ENCODE measurements at places on chromosomes 12 and 14. TPM values are rescaled to one million over a fixed set of nuclear protein-coding genes. Genes with fewer than 3 reads are reported as not detected.
A peak's percentile ranks its signal among the peaks of the same experiment; 100 is the strongest.

DNA sequence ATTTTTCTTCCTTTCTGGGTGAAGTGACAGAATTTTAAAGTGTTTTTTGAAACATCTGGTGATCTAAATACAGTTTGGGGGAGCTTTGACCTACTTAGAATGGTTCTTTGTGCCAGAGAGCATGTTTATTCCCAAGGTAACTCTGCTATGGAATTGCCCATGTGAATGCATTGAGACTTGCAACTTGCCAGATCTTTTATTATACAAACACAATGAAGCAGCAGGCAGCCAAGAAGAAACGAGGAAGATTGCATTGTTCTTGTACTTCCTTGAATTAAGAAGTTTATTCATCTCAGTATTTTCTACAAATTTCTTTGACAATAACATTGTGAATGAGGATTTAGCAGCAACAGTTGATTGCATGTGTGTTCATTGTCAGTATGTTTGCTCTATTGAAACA lies 55.5 kb downstream of the FGD4 start:
- DNase-seq = no peak

DNA sequence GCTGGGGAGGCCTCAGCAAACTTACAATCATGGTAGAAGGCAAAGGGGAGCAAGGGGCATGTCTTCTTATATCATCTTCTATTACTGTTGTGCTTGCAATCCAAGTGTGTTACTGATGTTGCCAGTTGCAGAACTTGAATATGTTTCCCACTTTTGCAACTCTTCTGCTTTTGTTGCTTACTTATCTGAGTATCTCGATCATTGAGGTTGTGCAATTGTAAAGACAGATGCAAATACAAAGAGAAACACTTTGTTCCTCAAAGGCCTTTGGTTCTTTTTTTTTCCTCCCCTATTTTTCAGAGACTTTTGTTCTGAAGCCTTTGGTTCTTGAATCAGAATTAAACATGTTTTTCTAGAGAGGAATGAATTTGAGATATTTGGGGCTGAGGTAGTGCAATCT lies 3.7 kb upstream of the COX8C start:
- no peak for DNase-seq

GRCh38 chr12:26340649-26341048 lies 145.3 kb downstream of the SSPN start:
- DNase-seq = no peak

- DNase-seq = peak; percentile 59
These were observed 156.9 kb downstream of the CAND1 start for GRCh38 chr12:67426067-67426466.

Gene PSMB5
- 235 TPM for total RNA-seq

DNA sequence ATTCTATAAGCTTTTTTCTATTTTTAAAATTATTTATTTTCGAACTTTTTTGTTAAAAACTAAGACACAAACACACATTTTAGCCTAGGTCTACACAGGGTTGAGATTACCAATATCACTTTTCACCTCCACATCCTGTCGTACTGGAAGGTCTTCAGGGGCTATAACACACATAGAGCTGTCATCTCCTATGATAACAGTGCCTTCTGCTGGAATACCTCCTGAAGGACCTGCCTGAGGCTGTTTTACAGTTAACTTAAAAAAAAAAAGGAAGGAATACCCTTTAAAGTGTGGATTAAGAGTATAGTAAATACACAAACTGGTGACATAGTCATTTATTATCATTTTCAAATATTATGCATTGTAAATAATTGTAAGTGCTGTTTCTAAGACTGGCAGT lies 43.0 kb downstream of the RASSF8 start:
- DNase-seq = no peak

Gene PPP4R4
- total RNA-seq = 0.19 TPM

Measured in LHCN-M2 (cell line).